HL-60 (cell line): ENCODE measurements at places on chromosomes 6 and 20.

- no peak for DNase-seq
Measured at GRCh38 chr6:131231891-131232290, 96.6 kb downstream of the AKAP7 start.

GRCh38 chr6:93035756-93036155 is 383.6 kb downstream of the EPHA7 start:
- DNase-seq: no peak

GRCh38 chr20:11766961-11767360 is 150.7 kb upstream of the BTBD3 start:
- DNase-seq: no peak

- no peak for DNase-seq
Measured at GRCh38 chr6:84001119-84001518, 32.5 kb upstream of the MRAP2 start.

- DNase-seq: no peak
Measured at GRCh38 chr6:49453221-49453620, 9.8 kb downstream of the MMUT start.
